Nucleus accumbens (tissue), 56 donors: ENCODE measurements at places on chromosomes 2 and 18.

DNA sequence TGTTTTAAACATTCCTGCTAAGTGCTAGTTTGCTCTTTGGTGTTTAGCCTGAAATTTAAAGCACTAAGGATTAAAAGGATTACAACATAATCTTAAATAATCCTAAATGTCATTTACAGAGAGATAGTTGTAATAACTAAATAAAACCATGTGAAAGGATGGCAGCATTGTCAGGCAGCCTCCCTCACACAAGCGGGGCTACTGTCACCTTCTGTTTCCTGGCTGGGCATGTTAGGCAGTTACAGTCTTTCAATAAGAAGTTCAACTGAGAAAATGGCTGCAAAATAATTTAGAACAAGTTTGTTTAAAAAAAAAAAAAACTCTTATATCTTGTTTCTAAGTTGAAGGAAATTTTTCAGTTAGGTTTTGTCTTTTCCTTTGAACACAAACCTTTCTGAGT lies 124.9 kb downstream of the ARHGAP15 start:
- no peak for DNase-seq

- no peak for DNase-seq
Measured at GRCh38 chr2:121626777-121627524, 22.3 kb downstream of the CLASP1 start.

GRCh38 chr2:73638429-73638828 lies 3.8 kb downstream of the NAT8 start:
- DNase-seq = no peak

DNA sequence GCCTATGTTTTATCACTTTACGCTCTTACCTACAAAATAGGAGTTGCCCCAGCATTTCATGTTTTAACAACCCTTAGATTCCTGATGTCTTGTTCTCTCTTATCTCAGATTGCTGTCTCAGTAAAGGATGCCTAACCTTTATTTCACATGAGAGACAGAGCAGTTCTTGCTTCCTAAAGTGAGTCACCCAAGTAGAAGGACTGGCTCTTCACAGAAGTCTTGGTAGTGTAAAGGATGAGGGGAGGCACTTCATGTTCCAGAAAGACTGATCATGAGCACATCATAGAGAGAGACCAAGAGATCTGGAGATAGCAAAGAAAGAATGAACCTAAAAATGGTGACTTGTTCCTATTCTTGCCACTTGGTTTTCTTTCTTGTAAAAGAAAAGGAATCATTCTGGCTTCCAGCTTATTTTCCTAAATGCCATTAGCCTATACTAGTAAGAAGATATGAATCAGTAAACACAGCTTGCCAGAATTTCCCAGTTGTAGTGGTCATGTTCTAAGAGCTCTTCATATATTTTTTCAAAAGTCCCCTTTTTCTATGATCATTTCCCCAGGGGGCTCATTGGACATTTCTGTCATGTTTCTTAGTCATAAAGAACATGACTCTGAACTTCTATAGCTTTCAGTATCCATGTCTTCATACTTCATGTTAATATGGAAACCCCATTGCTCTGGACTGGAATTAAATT lies 54.9 kb downstream of the MAPRE2 start:
- DNase-seq = no peak

- no peak for DNase-seq
Measured at GRCh38 chr18:45275367-45276113, 339.7 kb upstream of the SLC14A2 start.

GRCh38 chr2:159760326-159760725 lies 37.7 kb downstream of the CD302 start:
- DNase-seq = no peak

DNA sequence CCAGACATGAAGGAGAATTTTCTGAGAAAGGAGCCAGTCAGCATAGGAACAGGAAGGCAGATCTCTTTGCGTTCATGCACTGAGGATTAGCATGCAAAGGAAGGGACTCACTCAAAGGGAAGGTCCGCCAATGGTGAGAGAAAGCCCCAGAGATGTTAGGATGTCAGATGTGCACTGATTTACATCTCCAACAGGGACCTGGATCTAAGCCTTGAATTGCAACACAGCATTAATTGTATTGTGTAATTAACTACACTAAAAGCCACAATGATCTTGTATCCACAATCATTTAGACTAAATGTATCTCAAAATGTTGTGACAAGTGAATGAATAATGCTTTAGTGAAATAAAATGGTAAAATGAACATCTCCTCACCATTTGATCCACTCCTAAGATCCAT lies 4.2 kb downstream of the SERPINB5 start:
- DNase-seq = no peak

- no peak for DNase-seq
Measured at GRCh38 chr18:68219872-68220271, 495.0 kb downstream of the TMX3 start.

GRCh38 chr2:28768422-28768821 lies 16.8 kb downstream of the PPP1CB start:
- no peak for DNase-seq

- DNase-seq = no peak
Measured at GRCh38 chr18:13797157-13797611, 26.8 kb upstream of the MC5R start.

DNA sequence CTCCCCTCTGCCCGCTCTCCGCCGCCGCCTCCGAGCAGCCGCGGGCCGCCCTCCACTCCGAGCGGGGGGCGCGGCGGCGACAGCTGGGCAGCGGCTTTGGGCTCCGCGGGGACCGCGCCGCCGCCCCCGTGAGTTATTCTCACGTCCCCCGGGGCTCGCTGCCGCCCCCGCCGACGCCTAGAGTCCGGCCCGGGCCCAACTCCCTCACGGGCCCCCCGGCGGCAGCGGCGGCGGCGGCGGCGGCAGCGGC lies 645 bp downstream of the MIB1 start:
- DNase-seq = no peak

DNA sequence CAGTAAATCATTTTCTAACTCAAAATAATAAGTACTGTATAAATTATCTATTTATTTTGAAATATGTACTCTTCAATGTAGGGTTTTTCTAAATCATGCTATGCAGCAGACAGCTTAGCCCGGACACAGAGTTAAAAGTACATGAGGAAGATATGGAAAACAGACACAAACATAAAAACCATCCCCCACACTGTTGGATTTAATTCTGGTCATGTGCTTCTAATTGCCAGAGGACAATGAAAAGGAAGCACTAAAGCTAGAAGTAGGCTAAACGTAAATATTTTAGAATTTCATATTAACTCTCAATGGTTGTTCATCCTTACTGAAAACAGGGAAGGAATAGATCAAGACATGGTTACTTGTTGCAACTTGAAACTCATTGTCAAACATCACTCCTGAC lies 420.7 kb downstream of the ERBB4 start:
- DNase-seq = no peak

- DNase-seq = no peak
Measured at GRCh38 chr2:144875290-144875969, 355.5 kb upstream of the ZEB2 start.

GRCh38 chr18:70041459-70042050 lies 93.9 kb upstream of the CD226 start:
- DNase-seq = no peak

GRCh38 chr2:140498360-140498759 lies 1632.5 kb downstream of the LRP1B start:
- DNase-seq = no peak

- DNase-seq = peak; percentile 36
Measured at GRCh38 chr2:16507655-16508489, 157.8 kb downstream of the CYRIA start.

- DNase-seq = no peak
Measured at GRCh38 chr2:151175864-151176263, 85.8 kb downstream of the RBM43 start.

- no peak for DNase-seq
Measured at GRCh38 chr18:60543646-60544045, 171.1 kb upstream of the MC4R start.

- DNase-seq = no peak
Measured at GRCh38 chr2:74080346-74080745, 67.4 kb downstream of the BOLA3 start.

DNA sequence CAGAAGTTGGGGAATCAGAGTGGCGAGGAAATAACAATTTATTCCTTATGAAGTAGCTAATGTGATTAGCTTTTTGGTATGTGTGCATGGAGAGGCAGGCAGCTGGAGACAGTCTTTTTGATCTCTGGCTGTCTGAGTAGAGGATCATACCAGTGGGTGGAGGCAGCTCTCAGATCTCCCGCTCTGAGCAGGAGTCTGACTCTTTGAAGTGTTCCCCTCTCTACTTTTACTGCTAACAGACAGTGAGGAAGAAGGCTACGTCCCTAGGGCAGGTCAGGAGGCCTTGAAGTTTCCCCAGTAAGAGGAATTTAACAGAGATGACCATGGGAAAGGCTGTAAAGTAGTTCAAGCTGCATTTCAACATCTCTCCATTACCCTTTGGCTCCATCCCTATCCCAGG lies 111.9 kb upstream of the REG3A start:
- no peak for DNase-seq

GRCh38 chr2:129724021-129724757 lies 255.3 kb upstream of the RAB6C start:
- no peak for DNase-seq
